ENCODE measurements at places on chromosomes 6 and 20.
A peak's percentile ranks its signal among the peaks of the same experiment; 100 is the strongest.

GRCh38 chr6:158131926-158132325, 36.1 kb downstream of the SERAC1 start:
- peak; percentile 5 for DNase-seq

GRCh38 chr6:93183531-93183972, 235.8 kb downstream of the EPHA7 start:
- DNase-seq = no peak

- no peak for DNase-seq
Observed at GRCh38 chr6:142631517-142632385, 313.2 kb downstream of the HIVEP2 start.

DNA sequence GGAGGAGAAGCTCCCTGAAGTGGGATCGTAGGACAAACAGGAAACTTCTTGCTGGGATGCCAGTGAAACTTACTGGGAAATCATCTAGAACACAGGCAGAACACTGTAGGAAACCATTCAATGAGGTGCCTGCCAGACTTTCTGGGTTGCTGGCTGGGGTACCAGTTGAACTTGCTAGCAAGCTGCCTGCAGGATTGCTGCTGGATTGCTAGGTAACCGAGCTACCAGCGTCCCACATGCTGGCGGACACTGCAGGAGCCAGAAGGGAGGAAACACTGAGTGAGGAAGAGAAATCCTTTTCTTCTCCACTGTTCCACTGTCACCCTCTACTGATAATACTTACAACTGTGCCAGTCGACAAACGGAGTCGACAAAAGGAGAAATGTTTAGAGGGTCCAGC, 91.3 kb upstream of the SLC35B3 start:
- DNase-seq = no peak

GRCh38 chr6:148389086-148389485, 46.4 kb downstream of the SASH1 start:
- DNase-seq = no peak

DNA sequence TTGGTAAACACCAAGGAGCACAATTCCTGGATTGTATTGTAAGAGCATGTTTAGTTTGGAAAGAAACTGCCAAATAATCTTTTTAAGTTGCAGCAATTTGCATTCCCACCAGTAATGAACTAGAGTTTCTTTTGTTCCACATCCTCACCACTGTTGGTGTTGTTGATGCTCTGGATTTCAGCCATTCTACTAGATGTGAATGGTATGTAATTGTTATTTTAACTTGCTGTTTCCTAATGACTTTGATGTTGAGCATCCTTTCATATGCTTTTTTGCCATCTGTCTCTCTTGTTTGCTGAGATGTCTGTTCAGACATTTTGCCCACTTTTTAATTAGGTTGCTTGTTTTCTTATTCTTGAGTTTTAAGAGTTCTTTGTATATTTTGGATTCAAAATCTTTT, 1654.1 kb downstream of the GRIK2 start:
- DNase-seq = no peak

GRCh38 chr6:30152016-30152673, 8.9 kb downstream of the TRIM10 start:
- no peak for DNase-seq

GRCh38 chr6:164404812-164405488, 904.5 kb downstream of the C6orf118 start:
- no peak for DNase-seq

- DNase-seq = no peak
Observed at GRCh38 chr6:10733151-10733715, 10.4 kb downstream of the TMEM14C start.

DNA sequence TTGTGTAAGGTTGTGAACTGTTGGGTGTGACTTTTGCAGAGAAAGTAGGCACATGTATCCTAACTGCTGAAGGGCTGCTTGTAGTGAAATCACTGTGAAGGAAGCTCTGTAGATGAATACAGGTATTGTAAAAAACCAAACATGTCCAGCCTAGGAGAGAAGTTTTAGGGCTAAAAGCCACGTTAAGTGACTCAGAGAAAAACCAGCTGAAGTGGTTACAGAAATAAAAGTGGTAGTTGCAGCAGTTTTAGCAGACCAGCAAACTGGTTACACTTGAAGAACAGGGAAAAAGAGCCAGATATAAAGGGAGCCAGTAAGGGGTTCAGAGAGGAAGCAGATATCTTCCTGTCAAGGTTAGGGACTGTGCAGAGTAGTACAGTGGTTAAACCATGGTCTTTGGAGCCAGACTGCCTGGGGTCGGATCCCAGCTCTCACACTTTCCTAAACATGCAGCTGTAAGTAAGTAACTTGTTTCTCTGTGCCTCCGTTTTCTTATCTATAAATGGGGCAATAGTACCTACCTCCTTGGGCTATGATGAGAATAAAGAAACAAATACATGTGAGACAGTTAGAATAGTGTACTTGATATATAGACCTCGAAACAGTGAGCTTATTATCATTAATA, 33.8 kb upstream of the RNF8 start:
- no peak for DNase-seq

All from CD4-positive, alpha-beta T cell treated with Interleukin-17A for 4 hours (primary cell).